Fibroblast of skin of left biceps (primary cell): ENCODE measurements at places on chromosomes 5 and 9.

DNA sequence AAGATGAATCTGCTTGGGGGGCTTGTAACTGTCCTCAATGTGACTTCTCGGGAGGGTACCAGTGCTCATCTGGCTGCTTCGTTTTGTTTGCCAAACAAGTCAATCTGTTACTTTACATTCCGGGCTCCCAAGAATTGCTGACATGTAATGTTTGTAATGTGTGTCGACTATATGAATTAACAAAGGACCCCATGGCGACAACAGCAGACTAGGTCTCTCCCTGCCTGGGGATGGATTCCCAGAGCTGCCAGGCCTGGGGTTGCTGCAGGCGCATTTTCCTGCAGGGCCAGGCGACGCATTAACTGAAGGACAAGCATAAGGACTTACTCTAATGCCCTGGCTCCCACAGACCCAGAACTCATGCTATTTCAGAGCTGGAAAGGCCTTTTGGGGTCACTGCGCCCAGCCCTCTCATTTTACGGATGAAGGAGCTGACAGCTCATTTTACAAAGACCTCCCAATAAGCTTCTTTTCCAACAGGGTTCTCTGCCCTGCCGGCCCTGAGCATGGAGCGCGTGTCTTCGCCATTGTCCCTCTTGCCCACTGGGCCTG is 214.8 kb downstream of the TTLL11 start:
- no peak for DNase-seq

- DNase-seq, result no peak
These were observed 174.5 kb upstream of the DAP start for GRCh38 chr5:10935536-10935935.

DNA sequence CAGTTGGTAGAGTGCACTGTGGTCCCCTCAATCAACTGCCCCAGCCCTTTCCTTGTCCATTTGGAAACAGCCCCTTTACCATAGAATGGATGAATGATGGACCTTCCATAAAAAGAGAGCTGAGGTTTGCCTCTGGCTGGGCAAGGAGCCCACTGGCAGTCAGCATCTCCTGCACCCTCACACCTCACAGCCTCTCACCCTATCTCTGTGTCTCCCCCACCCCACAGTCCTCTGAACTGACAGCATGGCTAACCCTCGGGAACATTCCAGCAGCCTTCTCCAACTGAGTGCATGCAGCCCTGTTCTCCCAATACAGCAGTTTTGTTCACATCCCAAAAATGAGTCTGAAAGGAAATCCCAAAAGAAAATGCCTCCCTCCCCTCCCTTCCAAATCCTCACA is 51.7 kb downstream of the RETREG1 start:
- DNase-seq, result no peak

GRCh38 chr9:88974641-88975040 is 16.6 kb upstream of the S1PR3 start:
- no peak for DNase-seq

DNA sequence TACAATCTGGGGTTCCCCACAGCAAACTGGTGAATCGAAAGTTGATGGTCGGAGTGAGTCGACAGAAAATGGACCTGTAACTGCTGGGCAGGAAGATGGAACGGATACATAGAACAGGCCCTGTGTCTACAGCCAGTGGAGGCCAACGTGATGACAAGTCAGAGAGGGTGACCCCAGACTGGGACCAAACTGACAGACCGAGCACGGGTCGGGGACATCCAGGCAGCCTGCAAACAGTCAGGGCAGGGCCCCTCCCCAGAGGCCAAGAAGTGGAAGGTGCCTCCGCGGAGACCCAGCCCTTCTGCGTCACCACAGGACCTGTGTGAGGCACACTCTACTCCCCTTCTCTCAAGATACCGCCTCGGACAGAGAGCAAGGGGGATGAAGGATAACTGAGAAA is 25.1 kb upstream of the FANCC start:
- DNase-seq, result no peak

- DNase-seq, result peak; percentile 56
These were observed 369.0 kb upstream of the RFX3 start for GRCh38 chr9:3894772-3895171.

DNA sequence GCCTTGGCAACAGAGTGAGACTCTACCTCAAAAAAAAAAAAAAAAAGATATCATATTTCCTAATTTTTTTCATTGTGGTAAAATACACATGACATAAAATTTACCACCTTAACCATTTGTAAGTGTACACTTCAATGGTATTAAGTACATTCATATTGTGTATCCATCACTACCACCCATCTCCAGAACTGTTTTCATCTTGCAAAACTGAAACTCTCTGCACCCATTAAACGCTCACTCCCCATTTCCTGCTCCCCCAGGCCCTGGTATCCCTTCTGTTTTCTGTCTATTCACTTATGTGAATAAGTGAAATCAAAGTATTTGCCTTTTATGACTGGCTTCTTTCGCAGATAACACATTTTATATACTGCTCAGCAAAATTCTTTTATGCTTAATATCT is 12.8 kb downstream of the LRRC8A start:
- no peak for DNase-seq

DNA sequence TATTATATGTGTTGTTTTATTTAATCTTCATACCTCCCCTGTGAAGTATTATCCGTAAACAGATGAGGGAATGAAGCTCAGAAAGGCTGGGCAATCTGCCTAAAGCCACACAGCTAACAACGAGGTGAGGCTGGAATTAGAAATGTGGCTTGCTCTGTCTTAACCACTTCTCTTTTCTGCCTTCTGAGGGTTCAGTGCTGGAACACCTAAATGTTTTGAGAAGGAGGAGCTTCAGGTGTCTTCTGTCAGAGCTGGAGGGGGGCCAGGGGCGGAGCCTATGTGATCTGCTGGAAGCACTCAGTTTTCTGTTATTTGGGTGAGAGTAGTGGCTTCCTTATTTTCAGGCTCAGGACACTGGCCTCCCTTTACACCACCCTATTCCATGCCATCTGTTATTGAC is 35.0 kb upstream of the ARAP3 start:
- DNase-seq, result no peak
